Stimulated activated CD4-positive, alpha-beta T cell treated with anti-CD3 and anti-CD28 coated beads, Interleukin-15, amount 100 ng/mL, for 1 hour (primary cell): ENCODE measurements at places on chromosomes 1 and 21.

DNA sequence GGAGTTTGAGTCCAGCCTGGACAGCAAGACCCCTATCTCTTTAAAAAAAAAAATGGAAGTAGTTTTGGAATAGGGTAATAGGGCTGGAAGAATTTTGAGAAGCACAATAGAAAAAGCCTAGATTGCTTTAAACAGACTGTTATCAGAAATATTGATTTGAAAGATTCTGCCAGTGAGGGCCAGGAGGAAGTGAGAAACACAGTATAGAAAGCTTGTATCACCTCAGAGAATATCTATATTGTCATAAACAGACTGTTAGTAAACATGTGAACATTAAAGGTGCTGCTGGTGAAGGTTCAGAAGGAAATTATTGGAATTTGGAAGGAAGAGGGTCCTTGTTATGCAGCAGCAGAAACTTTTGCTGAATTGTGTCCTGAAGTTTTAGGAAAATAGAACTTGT is 24.8 kb upstream of the PSEN2 start:
- no peak for DNase-seq

DNA sequence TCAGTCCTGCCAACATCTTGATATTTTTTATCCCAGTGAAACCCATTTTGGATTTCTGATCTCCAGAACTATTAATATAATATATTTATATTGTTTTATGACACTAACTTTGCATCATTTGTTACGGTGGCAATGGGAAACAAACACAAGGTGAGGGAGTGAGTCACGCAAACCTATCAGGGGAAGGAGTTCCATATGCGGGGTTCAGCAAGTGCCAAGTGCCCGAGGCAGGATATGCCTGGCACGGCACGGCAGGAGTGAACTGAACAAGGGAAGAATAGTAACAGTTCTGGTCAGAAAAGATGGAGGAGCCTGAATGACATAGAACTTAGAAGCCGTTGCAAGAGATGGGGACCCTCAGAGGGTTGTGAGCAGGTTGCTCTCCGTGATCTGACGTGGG is 7.7 kb upstream of the IL10RB start:
- no peak for DNase-seq

GRCh38 chr1:180860535-180860934 is 52.2 kb upstream of the KIAA1614 start:
- no peak for DNase-seq

GRCh38 chr1:24955161-24955560 is 25.1 kb upstream of the RUNX3 start:
- peak; percentile 45 for DNase-seq

DNA sequence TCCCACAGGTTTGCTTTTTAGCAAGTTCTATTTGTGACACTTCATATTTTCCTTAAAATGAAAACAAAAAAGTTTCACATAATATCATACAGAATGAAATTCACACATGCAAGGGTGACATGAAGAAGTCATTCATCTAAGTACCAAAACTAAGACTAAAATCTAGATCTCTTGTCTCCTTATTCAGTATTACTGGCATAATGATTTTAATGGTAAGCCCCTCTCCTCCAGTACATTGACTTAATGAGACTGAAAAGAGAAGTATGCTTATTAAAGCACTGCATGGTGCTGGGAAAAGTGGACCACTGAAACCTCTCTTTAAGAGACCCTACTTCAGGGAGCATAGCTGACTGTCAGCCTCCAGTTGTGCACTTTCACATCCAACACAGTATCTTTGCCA is 99.5 kb downstream of the NEGR1 start:
- no peak for DNase-seq

GRCh38 chr1:10682108-10682445 is 114.4 kb downstream of the CASZ1 start:
- no peak for DNase-seq

- no peak for DNase-seq
Observed at GRCh38 chr1:111656086-111657017, 36.8 kb downstream of the RAP1A start.

- no peak for DNase-seq
Observed at GRCh38 chr1:226916497-226916896, 23.6 kb upstream of the COQ8A start.

GRCh38 chr1:232613752-232614381 is 16.1 kb downstream of the SIPA1L2 start:
- no peak for DNase-seq

DNA sequence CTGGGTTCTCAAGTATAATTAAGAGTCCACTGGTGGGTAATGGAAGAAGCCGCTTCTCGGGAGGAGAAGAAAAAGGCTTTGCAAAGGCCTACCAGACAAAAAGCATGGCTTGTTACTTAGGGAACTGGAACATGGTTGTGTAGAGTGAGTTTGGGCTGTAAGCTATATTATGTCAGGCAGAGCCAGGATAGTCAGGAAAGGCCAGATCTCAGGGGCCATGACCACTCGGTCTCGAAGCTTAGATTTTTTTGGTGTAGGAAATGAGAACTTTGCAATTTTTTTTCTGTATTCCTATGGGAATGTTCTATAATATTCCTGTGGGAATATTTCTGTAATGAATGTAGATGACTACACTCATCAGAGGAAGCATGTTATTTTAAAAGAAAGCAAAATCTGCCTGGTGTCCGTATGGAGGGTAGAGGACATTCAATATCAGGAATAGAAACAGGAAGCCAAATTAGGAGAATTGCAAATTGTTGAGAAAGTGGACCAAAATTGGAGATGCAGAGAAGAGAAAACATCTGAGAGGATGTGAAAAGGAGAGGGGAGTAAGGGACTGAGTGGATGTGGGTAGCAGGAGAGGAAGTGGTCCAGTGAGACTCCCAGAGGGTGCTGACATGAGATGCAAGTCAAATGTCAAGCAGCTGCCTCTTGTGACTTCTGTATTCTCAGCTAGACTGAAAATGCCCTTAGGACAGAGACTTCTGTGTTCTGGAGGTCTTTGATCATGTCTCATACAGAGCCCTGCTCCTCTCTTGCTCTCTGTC is 45.2 kb upstream of the HAO2 start:
- no peak for DNase-seq

DNA sequence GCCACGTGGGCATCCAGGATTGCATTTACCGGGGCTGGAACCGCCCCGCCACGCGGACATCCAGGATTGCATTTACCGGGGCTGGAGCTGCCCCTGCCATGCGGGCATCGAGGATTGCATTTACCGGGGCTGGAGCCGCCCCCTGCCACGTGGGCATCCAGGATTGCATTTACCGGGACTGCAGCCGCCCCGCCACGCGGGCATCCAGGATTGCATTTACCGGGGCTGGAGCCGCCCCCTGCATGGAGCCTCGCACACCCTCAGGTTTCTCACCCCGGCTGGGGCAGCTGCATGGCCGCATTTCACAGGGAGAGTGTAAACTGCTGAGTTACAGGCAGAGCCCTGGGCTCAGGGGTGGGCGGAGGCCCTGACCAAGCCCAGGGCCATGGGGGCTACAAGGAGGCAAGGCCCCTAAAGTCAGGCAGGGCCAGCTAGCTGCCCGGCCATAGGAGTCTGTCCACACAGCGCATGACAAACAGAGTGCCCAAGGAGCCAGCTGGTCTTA is 166.8 kb upstream of the ARHGEF16 start:
- no peak for DNase-seq

DNA sequence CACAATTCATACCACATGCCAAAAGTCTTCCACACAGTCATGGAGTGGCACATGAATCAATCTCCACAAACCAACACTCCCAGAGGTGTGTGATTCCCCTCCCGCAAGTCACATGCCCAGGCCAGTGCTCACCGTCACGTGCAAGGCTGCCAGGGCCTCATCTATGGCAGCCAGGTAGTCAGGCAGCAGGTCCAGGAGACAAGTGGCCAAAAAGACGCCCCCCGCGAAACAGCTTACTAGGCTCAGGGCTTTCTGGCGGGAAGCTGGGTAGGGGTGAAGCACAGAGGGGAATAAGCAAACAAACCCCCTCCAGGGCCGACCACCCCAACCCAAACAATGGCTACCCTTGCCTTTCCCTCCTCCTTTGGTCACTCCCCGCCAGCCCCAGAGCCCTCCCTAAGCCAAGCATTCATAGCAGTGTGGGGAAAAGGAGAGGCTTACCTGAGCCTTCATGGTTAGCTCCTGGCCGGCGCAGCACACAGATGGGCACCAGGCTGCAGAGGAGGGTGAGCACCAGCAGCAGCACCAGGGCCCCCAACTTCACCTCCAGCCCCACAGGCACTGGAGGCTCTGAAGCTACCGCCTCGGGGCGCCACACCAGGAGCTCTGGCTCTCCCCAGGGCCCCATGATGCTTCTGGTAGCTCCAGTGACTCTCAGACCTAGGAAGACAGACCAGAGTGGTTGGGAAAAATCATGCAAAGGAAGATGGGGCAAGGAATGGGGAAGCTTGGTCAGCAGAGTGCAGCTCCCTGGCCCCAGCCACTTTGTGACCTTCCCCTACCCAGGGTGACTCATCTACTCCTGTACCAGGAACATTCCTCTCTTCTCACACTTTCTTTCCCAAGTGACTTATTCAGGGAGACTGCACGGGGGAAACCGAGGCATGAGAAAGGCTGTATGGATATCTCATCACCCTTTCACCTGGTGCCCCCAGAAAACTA is 978 bp downstream of the SLC39A1 start:
- no peak for DNase-seq

DNA sequence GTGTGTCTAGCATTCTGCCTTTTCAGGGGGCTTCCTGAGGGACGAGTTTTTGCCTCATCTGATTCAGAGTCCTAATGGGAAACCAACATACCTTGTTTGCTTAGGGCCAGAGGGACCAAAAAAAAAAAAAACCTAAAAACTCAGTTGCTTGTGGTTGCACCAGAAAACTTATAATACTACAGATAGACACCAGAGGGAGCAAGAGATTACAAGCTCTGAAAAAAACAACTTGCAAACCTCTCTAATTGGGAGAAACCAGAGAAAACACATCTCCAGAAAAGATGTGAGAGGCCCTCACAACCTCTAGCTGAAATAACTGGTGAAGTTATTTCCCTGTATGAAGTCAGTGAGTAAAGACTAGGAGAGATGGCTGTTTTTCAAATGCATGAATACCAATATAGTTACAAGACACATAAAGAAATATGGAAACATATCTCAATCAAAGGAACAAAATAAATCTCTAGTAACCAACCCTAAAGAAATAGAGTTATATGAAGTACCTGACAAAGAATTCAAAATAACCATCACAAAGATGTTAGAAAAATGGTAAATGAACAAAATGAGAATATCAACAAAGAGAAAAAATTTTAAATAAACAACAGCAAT is 233.7 kb upstream of the NFIA start:
- no peak for DNase-seq

- no peak for DNase-seq
Observed at GRCh38 chr1:201324821-201325677, 41.7 kb downstream of the PKP1 start.

GRCh38 chr1:218887141-218887925 is 286.3 kb upstream of the LYPLAL1 start:
- no peak for DNase-seq

GRCh38 chr1:201346337-201346939 is 31.0 kb downstream of the TNNT2 start:
- DNase-seq = no peak

- no peak for DNase-seq
Observed at GRCh38 chr1:247747616-247748015, 325 bp downstream of the OR14A2 start.

GRCh38 chr21:37237764-37238163 is 29.4 kb downstream of the VPS26C start:
- DNase-seq = no peak

DNA sequence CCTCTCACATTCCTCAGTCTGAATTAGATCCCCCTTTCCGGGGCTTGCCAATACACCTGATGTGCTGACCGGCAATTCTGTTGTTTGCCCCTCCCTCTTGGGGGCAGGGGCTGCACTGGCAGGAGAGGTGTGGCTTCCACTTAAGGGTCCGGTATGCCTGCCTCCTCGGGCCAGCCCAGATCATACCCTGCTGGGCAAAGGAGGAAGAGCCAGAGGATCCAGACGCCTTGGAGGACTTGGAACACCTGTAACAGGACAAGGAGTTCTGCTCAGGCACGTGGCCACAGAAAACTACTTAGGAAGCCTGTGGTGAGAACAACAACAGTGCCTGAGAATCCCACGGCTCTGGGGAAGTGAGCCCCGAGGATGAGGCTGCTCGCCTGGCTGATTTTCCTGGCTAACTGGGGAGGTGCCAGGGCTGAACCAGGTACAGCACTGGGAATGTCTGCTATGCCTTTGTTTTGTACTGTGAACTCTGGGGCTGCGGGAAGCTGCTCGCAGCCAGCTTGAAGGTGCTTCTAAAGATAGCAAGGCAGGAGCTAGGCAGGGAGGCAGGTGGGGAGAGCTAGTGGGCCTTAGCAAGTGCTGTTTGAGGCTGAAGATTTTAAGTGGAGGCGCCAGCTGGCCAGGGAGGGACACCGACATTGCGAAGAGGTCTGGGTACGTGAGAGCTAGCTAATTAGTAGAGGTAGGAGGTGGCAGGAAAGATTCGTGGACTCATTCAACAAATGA is at the start of gene SMPDL3B:
SMPDL3B (plus strand) TSS at position 183 of the 732 bp plus-strand sequence; CDS start at position 367, 184 bp downstream.
- DNase-seq = no peak

GRCh38 chr1:54487571-54488050 is 60.4 kb upstream of the ACOT11 start:
- no peak for DNase-seq

- DNase-seq = no peak
Observed at GRCh38 chr1:66300972-66301451, 232.9 kb upstream of the SGIP1 start.

- DNase-seq = no peak
Observed at GRCh38 chr1:35394386-35394785, 125.9 kb downstream of the ZMYM4 start.

DNA sequence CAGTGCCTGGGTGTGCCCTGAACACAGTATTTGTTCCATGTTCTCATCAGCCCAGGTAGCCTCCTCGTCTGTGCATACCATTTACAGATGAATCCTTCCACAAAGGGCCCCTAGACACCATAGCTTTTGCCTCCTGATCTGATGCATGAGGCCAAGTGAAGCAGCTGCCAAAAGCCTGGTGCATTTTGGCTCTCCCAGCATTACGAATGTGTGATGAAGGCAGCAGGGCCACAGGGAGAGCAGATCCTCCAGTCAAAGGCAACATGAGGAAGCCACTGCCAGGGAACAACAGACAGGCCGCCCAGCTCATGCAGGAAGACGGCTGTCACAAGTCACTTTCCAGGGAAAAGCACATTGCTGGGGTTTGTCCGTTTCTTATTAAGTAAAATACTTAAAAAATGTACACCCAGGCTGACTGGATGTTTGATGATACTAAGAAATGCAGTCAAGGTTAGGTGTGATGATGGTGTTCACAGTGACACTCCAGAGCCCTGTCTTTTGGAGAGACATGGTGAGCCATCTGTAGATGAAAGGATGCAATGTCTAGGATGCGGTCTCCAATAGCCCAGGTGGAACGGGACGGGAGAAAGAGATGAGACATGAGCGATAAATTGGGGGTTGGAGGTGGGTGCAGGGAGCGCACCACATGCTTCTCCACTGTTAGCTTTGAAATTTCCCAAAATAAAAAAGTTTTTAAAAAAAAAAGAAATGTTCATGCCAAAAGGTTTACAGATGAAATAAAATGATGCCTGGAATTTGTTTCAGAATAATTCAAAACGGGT is 48.7 kb downstream of the NPHP4 start:
- DNase-seq = no peak
